NT2/D1 (cell line): ENCODE measurements at places on chromosomes 7 and 10.

GRCh38 chr10:60853107-60853506, 74.8 kb downstream of the CDK1 start:
- DNase-seq = no peak

DNA sequence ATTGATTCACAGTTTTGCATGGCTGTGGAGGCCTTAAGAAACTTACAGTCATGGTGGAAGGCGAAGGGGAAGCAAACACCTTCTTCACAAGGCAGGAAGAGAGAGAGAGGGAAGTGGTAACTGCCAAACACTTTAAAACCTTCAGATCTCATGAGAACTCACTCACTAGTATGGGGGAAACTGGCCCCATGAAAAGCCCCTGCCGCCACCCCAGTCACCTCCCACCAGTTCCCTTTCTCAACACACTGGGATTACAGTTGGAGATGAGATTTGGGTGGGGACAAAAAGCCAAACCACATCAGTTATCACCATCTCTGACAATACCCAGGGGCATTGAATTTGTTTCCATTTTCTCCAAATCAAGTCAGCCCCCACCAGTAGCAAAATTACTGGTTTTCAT, 740.4 kb downstream of the GATA3 start:
- no peak for DNase-seq

GRCh38 chr7:45219130-45219529, 61.5 kb downstream of the RAMP3 start:
- DNase-seq = no peak

- DNase-seq = no peak
These were observed 53.7 kb downstream of the CCDC6 start for GRCh38 chr10:59852670-59853069.

- no peak for DNase-seq
These were observed 437.8 kb downstream of the ANKRD7 start for GRCh38 chr7:118662266-118662665.

- DNase-seq = no peak
These were observed 830 bp downstream of the MET start for GRCh38 chr7:116672596-116673456.

DNA sequence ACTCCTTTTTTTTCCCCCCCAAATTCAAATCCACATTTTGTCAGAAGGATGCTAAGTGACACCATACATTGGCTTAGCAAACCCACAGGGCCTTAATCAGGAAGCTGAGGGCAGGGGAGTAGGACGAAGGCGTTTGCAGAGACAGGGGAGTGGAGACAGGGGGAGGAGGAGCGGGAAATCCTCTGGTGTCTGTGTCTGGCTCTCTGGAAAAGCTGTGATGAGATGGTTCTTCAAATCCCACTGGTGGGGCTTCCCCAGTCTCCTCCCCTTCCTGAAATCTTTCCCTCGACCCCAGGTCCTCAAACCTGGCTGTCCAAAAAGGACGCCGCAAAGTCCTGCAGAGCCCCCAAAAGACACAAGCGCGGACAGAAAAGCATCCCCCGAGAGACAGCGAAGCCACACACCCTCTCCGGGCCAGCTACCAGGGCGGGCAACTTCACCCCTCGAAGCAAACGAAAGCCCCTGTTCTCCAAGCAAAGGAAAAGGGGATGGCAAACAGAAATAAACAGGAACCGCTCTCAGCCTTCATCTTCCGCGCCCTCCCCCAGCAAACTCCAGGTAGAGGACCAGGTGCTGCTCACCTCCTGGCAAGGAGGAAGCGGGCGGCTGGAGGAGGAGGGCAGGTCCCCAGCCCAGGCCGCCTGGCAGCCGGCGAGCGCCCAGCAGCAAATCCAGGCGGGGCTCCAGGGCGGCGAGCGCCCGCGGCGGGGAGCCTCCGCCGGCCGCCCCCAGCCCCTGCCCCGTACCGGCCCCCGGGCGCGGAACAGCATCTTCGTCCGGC, 520 bp downstream of the ELAPOR2 start:
- no peak for DNase-seq

GRCh38 chr10:78626471-78626870, 442.3 kb upstream of the ZMIZ1 start:
- no peak for DNase-seq

GRCh38 chr10:88659725-88660597, 4.3 kb upstream of the LIPF start:
- no peak for DNase-seq
